Thoracic aorta (tissue), 2 donors: ENCODE measurements at places on chromosomes 1 and 21. TPM values are rescaled to one million over a fixed set of nuclear protein-coding genes. Genes with fewer than 3 reads are reported as not detected.
A peak's percentile ranks its signal among the peaks of the same experiment; 100 is the strongest.

GRCh38 chr1:21816602-21817302 is 4.7 kb downstream of the LDLRAD2 start:
- no peak for DNase-seq
- peaks cover 8% of the 10 kb centered on the region for H3K36me3 ChIP-seq
- no peak overlapping the region for H3K4me3 ChIP-seq
- H3K4me1 ChIP-seq, result no peaks in the 10 kb centered on the region
- no peaks in the 10 kb centered on the region for H3K27me3 ChIP-seq
- H3K27ac ChIP-seq, result no peak overlapping the region

DNA sequence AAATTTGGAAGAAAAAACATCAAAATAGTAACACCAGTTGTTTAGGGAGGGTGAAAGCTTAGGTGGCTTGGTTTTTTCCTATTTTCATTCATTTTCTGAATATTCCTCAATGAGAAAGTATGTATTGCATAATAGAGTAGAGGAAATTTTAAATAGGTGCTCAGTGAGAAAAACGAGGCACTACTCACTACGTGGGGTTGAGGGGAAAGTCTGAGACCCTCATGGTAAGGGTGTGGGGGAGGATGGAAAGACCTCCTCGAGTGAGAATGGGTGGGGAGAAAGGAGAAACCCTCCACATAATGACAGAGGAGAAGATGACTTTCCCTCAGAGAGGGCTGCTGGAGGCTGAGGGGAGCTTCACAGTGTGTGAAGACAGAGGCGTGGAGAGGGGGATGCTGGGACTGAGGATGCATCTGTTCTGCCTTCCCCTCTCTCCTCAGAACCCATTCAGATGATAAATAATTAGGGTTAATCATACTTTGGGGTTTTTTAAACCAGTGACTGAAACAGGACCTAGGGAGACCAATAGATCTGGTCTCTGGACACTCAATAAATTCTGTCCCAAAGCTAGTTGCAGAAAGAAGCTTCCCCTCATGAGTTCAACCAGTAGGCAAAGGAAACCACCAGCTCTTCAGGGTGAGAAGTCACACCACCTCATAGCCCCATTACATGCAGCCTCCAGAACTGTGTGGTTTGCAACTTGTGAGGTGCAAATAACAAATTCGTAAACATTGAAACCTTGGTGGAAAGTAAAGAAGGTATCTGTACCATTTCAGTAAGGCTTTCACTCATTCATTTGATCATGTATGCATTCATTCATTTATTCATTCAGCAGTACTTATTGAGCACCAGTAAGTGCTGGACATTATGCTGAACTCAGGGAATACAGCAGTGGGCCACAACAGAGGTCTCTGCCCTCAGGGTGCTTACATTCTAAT is 17.1 kb downstream of the SLAMF7 start:
- H3K36me3 ChIP-seq, result no peaks in the 10 kb centered on the region
- DNase-seq, result no peak
- H3K27me3 ChIP-seq, result no peaks in the 10 kb centered on the region
- no peaks in the 10 kb centered on the region for H3K4me1 ChIP-seq
- no peak overlapping the region for H3K27ac ChIP-seq

- no peaks in the 10 kb centered on the region for H3K27me3 ChIP-seq
- no peak for DNase-seq
- no peaks in the 10 kb centered on the region for H3K4me1 ChIP-seq
- H3K27ac ChIP-seq, result no peak overlapping the region
Measured at GRCh38 chr21:19326531-19327319, 923.1 kb upstream of the TMPRSS15 start.

The CR1L gene
- total RNA-seq, result not detected

- H3K27ac ChIP-seq, result no peak overlapping the region
- no peaks in the 10 kb centered on the region for H3K4me1 ChIP-seq
- DNase-seq, result no peak
- H3K4me3 ChIP-seq, result no peak overlapping the region
Measured at GRCh38 chr1:17826165-17826488, 71.0 kb downstream of the ACTL8 start.

DNA sequence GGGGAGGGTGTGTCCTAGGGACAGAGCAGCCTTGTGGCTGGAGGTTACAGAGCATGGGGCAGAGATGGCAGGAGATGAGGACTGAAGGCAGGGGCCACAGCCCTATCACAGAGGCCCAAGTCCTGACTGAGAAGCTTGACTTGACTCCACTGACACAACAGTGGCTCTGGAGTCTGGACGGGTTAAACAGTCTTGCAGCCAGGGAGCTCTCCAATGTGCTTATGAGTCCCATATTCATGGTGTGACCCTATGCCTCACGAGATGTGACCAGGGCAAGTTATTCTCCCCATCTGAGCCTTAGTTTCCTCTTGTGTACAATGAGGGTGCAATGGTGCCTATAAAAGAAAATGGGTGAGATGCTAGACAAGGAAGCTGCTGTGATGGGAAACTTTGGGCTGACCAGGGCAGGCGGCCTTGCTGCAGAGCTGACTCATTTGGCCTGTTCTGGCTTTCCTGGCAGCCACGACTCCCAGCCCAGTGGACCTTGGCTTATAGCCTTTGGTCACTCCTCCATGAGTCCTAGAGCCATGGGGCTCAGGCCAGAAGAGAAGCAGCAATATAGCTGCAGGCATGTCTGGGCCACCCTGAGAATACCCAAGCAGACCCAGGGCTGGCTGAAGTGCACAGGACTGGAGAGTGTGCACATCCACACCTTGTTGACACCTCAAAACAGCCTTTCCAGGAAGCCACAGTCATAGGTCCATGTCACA is 2.8 kb upstream of the TTC22 start:
- H3K27ac ChIP-seq, result no peak overlapping the region
- peaks cover 6% of the 10 kb centered on the region for H3K4me1 ChIP-seq
- DNase-seq, result no peak
- H3K27me3 ChIP-seq, result no peaks in the 10 kb centered on the region

The CREG1 gene
- total RNA-seq, result 187 TPM

- H3K27me3 ChIP-seq, result no peaks in the 10 kb centered on the region
- peak overlapping the region; percentile 98 for H3K27ac ChIP-seq
- peaks cover 71% of the 10 kb centered on the region for H3K4me1 ChIP-seq
- DNase-seq, result no peak
- H3K4me3 ChIP-seq, result no peak overlapping the region
Measured at GRCh38 chr21:38813547-38813946, 7.8 kb downstream of the ETS2 start.

The SPATA46 gene
- total RNA-seq, result not detected

- no peaks in the 10 kb centered on the region for H3K4me1 ChIP-seq
- no peaks in the 10 kb centered on the region for H3K36me3 ChIP-seq
- no peaks in the 10 kb centered on the region for H3K27me3 ChIP-seq
- DNase-seq, result no peak
- H3K4me3 ChIP-seq, result no peak overlapping the region
- no peak overlapping the region for H3K27ac ChIP-seq
Measured at GRCh38 chr1:38486085-38486484, 373.5 kb downstream of the RRAGC start.

DNA sequence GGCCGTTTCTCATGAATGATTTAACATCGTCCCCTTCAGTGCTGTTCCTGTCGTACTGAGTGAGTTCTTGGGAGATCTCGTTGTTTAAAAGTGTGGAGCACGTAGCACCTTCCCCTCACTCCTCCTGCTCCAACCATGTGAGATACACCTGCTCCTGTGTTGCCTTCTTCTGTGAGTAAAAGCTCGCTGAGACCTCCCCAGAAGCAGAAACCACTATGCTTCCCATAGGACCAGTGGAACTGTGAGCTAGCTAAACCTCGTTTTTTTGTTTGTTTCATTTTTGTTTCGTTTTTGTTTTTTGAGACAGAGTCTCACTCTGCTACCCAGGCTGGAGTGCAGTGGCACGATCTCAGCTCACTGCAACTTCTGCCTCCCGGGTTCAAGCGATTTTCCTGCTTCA is 198.6 kb downstream of the NCAM2 start:
- DNase-seq, result no peak
- no peaks in the 10 kb centered on the region for H3K36me3 ChIP-seq
- H3K4me3 ChIP-seq, result no peak overlapping the region
- peaks cover 8% of the 10 kb centered on the region for H3K4me1 ChIP-seq
- no peak overlapping the region for H3K27ac ChIP-seq
- H3K27me3 ChIP-seq, result no peaks in the 10 kb centered on the region

The LEFTY2 gene
- total RNA-seq, result 6.2 TPM

DNA sequence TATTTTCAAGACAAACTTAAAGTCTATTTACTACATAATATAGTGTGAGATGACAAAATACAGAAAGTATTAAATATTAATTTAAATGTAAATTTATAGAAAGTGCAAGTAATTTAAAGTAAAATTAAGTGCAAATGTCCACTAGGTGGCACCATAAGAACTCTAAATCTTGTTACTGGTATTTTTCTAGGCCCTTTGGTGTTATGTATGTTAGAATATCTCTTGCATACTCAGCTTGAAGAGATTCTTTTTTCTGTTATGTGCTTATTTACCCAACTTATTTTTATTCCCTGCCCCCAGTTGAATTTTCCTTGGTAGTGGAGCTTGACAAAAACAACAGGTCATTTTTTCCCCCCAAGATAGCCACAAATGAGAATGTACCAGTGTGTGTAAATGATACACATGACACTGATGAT is 71.5 kb downstream of the RPS6KC1 start:
- peaks cover 10% of the 10 kb centered on the region for H3K4me1 ChIP-seq
- no peaks in the 10 kb centered on the region for H3K36me3 ChIP-seq

DNA sequence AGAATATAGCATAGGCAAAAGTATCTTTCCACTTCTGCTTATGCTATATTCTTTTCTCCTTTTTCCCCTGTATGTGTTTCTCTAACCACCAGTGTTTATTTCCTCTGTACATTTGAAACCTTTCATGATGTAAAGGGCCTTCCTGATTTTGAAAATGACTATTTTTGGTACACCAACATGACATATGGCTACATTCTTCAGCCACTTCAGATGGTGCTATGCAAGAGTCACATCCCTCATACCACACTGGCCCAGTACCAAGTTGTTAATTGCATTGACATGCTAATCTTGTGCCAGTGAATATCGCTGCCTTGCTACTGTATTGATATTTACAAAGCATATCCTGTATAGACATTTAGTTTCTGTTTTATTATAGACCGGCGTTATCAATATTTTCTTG is 408.7 kb downstream of the NCAM2 start:
- DNase-seq, result no peak
- H3K4me3 ChIP-seq, result no peak overlapping the region
- no peaks in the 10 kb centered on the region for H3K27me3 ChIP-seq
- no peaks in the 10 kb centered on the region for H3K36me3 ChIP-seq

- no peaks in the 10 kb centered on the region for H3K27me3 ChIP-seq
- no peak overlapping the region for H3K4me3 ChIP-seq
- H3K4me1 ChIP-seq, result no peaks in the 10 kb centered on the region
- DNase-seq, result no peak
- H3K36me3 ChIP-seq, result no peaks in the 10 kb centered on the region
- H3K27ac ChIP-seq, result no peak overlapping the region
Measured at GRCh38 chr1:106889059-106889458, 167.4 kb upstream of the PRMT6 start.

DNA sequence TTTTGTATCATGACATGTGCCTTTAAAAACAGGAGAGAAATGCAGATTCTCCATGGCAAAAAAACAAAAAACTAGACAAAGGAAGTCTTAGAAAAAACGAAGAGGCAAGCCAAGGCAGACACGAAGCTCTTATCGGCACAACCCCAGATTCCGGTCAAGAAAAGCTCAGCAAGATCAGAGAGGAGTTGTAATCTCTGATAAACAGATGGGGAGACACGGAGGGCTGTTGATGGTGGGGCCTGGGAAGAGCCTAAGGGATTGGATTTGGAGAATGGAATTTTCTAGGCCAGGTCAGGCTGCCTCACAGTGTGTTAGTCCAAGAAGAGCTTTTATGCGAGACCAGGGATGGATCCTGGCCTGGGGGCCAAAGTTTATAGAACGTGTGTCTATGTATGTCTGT is 96.2 kb upstream of the AKT3 start:
- H3K4me3 ChIP-seq, result no peak overlapping the region
- no peaks in the 10 kb centered on the region for H3K36me3 ChIP-seq
- no peak overlapping the region for H3K27ac ChIP-seq
- H3K27me3 ChIP-seq, result no peaks in the 10 kb centered on the region
- no peak for DNase-seq
- H3K4me1 ChIP-seq, result no peaks in the 10 kb centered on the region

- peaks cover 5% of the 10 kb centered on the region for H3K4me1 ChIP-seq
- no peaks in the 10 kb centered on the region for H3K27me3 ChIP-seq
- no peaks in the 10 kb centered on the region for H3K36me3 ChIP-seq
- H3K4me3 ChIP-seq, result no peak overlapping the region
Measured at GRCh38 chr1:108570998-108571401, 11.1 kb downstream of the EEIG2 start.

The CSF3R gene
- 43.7 TPM for total RNA-seq

The WLS gene
- total RNA-seq, result 80.1 TPM

DNA sequence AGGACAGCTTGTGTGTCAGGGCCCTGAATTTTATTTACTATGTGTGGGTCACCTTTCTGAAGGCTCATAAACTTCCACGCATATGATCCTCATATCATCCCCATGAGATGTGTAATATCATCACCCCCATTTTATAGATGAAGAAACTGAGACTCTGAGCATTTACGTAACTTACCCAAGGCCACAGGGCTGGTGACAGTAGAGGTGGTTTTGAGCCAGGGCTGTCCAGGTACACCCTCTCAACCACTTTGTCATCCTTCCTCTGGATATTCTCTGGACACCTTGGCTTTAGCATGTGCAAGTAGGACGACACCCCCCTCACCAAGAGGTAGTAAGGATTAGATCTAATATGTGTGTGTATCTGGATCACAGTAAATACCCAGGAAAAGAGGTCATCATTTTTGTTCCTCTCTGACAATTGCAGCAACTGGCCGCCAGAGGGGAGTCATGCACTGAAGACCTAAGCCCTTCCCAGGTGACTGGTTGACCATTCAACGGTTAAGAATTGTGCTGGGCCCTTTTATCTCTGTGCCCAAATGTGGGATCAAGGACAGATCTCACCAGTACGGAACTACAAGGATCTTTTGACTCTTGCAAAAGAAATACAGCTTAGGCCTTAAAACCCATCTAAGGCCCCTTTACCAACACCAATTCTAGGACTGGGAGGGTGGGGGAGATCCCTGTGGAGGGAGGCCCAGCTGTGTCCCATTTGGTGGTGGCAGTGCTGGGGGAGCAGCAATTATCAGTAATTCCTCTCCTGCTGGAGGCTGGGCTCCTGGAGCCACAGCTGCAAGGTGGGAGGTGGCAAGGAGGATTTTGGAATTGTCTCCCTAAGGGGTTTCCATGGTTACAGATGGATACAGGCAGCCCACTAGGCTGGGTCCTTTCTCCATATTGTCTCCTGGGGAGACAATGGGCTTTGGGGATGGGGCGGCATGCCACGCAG is 13.7 kb upstream of the E2F2 start:
- H3K27ac ChIP-seq, result no peak overlapping the region
- no peaks in the 10 kb centered on the region for H3K36me3 ChIP-seq
- H3K4me1 ChIP-seq, result peaks cover 18% of the 10 kb centered on the region
- peak; percentile 53 for DNase-seq
- no peak overlapping the region for H3K4me3 ChIP-seq

The CD46 gene
- total RNA-seq, result 138 TPM

GRCh38 chr1:193260056-193260745 is 73.8 kb upstream of the B3GALT2 start:
- H3K4me1 ChIP-seq, result no peaks in the 10 kb centered on the region
- no peak overlapping the region for H3K27ac ChIP-seq
- no peaks in the 10 kb centered on the region for H3K36me3 ChIP-seq
- H3K4me3 ChIP-seq, result no peak overlapping the region
- no peaks in the 10 kb centered on the region for H3K27me3 ChIP-seq

The NRAS gene
- total RNA-seq, result 24.8 TPM
